ENCODE measurements at places on chromosomes 3 and 15. TPM values are rescaled to one million over a fixed set of nuclear protein-coding genes. Genes with fewer than 3 reads are reported as not detected.

The CHDH gene
- total RNA-seq, result 10.6 TPM

GRCh38 chr15:77475001-77475400, 54.3 kb downstream of the HMG20A start:
- H3K27me3 ChIP-seq, result no peaks in the 10 kb centered on the region
- H3K4me3 ChIP-seq, result no peak overlapping the region
- peak overlapping the region; percentile 78 for H3K27ac ChIP-seq
- peaks cover 41% of the 10 kb centered on the region for H3K4me1 ChIP-seq

- H3K27ac ChIP-seq, result no peak overlapping the region
- no peaks in the 10 kb centered on the region for H3K27me3 ChIP-seq
- H3K4me1 ChIP-seq, result no peaks in the 10 kb centered on the region
- no peak overlapping the region for H3K4me3 ChIP-seq
Observed at GRCh38 chr3:153528473-153528872, 366.4 kb downstream of the RAP2B start.

GRCh38 chr3:144403040-144403457, 431.4 kb downstream of the DIPK2A start:
- no peaks in the 10 kb centered on the region for H3K27me3 ChIP-seq
- no peaks in the 10 kb centered on the region for H3K4me1 ChIP-seq
- DNase-seq, result no peak
- no peak overlapping the region for H3K27ac ChIP-seq

DNA sequence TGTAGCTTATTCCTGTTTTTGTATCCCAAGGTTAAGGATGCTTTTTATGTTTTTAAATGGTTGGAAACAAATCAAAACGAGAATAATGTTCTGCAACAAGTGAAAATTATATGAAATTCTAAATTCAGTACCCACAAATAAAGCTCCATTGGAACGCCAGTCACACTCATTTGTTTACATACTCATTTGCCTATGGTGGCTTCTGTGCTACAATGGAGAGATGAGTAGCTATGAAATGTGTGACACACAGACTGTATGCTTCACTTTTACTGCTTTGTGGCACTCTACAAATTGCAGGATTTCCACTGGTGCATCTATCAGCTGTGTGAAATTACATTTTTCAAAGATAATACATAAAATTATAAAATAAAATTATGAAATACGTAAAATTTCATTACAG, 112.2 kb upstream of the TSPAN3 start:
- H3K4me3 ChIP-seq, result no peak overlapping the region
- peaks cover 10% of the 10 kb centered on the region for H3K36me3 ChIP-seq
- no peaks in the 10 kb centered on the region for H3K27me3 ChIP-seq
- no peaks in the 10 kb centered on the region for H3K4me1 ChIP-seq
- DNase-seq, result no peak

DNA sequence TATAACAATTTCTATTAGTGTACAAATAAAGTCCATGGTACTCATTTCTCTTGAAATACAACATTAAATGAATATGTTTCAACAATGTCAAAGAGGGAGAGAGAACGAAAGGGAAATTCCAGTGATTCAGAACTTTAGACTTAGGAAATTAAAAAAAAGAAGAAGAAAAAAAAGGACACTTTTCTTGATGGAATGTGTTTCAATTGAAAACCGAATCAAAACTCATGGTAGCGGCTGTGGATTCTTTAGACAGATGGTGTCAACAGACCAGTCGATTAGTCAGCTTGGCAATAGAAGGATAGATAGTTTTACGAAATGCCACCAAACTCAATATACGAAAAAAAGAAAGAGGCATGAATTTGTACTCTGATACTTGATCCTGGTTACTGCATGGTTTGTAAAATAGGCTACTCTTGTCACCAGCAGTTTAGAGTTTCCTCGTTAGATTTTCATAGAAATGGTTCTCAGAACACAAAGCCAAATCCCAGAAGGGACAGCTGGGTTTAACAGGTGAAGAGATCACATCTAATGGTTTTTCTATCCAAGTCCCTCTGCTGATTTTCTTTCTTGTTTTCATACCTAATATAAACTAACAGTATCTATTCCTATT, 793.5 kb downstream of the ROBO1 start:
- no peaks in the 10 kb centered on the region for H3K27me3 ChIP-seq
- DNase-seq, result no peak
- H3K4me3 ChIP-seq, result no peak overlapping the region

The BCHE gene
- 1.7 TPM for total RNA-seq

The CPNE9 gene
- total RNA-seq, result 6.0 TPM

DNA sequence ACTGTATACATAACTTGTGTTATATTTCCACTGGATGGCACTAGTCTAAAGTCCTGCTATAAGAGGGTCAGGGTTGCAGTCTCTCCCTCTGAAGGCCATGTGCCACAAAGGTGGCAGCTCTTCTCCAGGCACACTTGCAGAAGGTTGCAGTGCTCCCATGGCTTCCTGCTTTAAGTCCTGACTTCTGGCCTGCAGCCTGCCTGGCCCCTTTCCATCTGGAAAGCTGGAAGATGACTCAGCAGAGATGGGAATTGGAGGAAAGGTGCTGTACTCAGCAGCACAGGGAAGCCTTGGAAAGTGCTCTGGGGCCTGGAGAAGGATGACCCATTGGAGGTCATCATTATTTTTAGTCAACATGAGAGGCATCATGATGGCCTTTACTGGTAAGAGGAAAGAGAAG, 40.9 kb upstream of the MRPL3 start:
- no peak overlapping the region for H3K27ac ChIP-seq
- no peaks in the 10 kb centered on the region for H3K4me1 ChIP-seq
- H3K4me3 ChIP-seq, result no peak overlapping the region

DNA sequence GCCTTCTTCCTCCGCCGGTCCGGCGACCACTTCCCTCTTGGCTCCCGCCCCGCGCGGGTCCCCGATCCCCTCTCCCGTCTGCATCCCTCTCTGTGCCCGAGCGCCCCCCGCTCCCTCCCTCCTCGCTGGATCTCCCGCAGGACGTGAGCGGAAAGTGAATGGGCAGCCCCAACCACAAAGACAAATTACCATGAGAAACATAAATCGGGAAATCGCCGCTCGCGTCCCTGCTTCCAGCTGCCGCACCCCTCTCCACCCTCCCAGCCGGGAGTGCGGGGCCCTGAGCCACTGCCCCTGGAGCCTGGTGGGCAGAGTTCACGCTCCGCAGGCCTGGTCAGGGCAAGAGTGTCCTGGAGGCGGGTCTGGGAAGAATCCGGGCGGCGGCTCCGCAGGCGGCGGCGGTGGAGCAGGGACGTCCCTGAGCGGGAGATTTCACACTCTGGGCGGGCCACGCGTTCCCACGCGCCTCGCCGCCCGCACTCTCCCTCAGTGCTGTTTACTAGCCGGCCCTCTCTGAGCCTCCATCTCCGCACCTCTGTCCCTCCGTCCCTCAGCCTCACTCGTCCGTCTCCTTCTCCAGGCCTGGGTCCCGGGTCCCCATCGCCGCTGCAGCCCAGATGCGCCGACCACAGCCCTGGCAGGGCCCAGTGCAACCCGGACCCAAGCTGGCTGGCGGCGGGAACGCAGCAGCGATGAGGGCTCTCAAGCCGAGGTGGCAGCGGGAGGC, 835 bp downstream of the SEMA5B start:
- peaks cover 48% of the 10 kb centered on the region for H3K4me1 ChIP-seq
- H3K36me3 ChIP-seq, result peaks cover 3% of the 10 kb centered on the region
- DNase-seq, result peak; percentile 78

GRCh38 chr15:79680720-79681119, 216.1 kb downstream of the MTHFS start:
- H3K36me3 ChIP-seq, result no peaks in the 10 kb centered on the region
- H3K27me3 ChIP-seq, result no peaks in the 10 kb centered on the region
- peaks cover 28% of the 10 kb centered on the region for H3K4me1 ChIP-seq
- no peak for DNase-seq
- no peak overlapping the region for H3K4me3 ChIP-seq

DNA sequence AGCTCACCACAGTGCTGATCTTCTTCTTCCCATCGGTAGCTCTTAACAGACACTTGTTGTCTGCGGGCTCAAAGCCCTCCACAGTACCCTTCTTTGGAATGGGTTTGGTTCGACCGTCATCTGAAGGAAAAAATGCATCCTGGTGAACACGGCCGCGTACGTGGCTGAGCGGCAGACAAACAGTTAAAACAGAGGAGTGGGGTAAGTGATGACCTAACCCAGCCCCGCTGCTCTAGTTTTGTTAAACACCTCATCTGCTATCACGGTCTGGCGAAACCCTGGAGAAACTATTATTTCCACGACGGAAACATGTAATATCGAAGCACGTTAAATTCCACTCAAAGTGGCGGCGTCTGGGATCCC, 725 bp downstream of the SRP14 start:
- peak overlapping the region; percentile 90 for H3K4me3 ChIP-seq
- peaks cover 33% of the 10 kb centered on the region for H3K36me3 ChIP-seq
- DNase-seq, result no peak
- peak overlapping the region; percentile 96 for H3K27ac ChIP-seq
- H3K4me1 ChIP-seq, result peaks cover 20% of the 10 kb centered on the region
- no peaks in the 10 kb centered on the region for H3K27me3 ChIP-seq

- H3K27ac ChIP-seq, result no peak overlapping the region
- H3K27me3 ChIP-seq, result no peaks in the 10 kb centered on the region
- no peak for DNase-seq
Observed at GRCh38 chr3:127699416-127700300, 26.9 kb downstream of the ABTB1 start.

DNA sequence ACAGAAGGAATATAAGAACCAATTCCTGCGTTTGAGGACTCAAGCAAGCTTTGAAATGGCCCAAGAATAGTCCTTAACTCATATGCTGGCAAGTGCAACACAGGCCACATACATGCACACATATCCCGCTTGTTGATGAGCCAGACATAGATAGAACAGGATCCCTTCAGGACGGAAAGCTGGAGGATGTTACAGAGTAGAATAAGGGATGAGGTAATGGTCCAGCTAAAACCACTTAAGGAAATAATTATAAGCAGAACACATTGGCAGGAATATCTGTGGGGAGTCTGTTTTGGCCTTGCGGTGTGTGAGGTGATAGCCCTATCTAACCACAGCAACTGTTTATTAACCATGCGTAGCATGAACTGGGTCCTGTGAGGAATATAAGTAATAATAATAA, 25.0 kb downstream of the SCG3 start:
- no peaks in the 10 kb centered on the region for H3K4me1 ChIP-seq
- DNase-seq, result no peak
- H3K4me3 ChIP-seq, result no peak overlapping the region
- peaks cover 6% of the 10 kb centered on the region for H3K36me3 ChIP-seq

- H3K27me3 ChIP-seq, result no peaks in the 10 kb centered on the region
- DNase-seq, result no peak
- H3K36me3 ChIP-seq, result no peaks in the 10 kb centered on the region
- H3K4me3 ChIP-seq, result no peak overlapping the region
Observed at GRCh38 chr3:119613872-119614271, 16.2 kb downstream of the PLA1A start.

GRCh38 chr15:92392462-92392861, 1.2 kb upstream of the ST8SIA2 start:
- H3K27me3 ChIP-seq, result peaks cover 70% of the 10 kb centered on the region
- peak overlapping the region; percentile 80 for H3K4me3 ChIP-seq
- DNase-seq, result peak; percentile 48
- H3K4me1 ChIP-seq, result peaks cover 27% of the 10 kb centered on the region

GRCh38 chr3:15269091-15269989, 63.0 kb downstream of the SH3BP5 start:
- H3K27me3 ChIP-seq, result no peaks in the 10 kb centered on the region
- H3K4me1 ChIP-seq, result no peaks in the 10 kb centered on the region
- H3K27ac ChIP-seq, result peak overlapping the region; percentile 49
- no peak for DNase-seq
- no peak overlapping the region for H3K4me3 ChIP-seq

The ADAMTS9 gene
- total RNA-seq, result 2.6 TPM

The LRRN1 gene
- 121 TPM for total RNA-seq

DNA sequence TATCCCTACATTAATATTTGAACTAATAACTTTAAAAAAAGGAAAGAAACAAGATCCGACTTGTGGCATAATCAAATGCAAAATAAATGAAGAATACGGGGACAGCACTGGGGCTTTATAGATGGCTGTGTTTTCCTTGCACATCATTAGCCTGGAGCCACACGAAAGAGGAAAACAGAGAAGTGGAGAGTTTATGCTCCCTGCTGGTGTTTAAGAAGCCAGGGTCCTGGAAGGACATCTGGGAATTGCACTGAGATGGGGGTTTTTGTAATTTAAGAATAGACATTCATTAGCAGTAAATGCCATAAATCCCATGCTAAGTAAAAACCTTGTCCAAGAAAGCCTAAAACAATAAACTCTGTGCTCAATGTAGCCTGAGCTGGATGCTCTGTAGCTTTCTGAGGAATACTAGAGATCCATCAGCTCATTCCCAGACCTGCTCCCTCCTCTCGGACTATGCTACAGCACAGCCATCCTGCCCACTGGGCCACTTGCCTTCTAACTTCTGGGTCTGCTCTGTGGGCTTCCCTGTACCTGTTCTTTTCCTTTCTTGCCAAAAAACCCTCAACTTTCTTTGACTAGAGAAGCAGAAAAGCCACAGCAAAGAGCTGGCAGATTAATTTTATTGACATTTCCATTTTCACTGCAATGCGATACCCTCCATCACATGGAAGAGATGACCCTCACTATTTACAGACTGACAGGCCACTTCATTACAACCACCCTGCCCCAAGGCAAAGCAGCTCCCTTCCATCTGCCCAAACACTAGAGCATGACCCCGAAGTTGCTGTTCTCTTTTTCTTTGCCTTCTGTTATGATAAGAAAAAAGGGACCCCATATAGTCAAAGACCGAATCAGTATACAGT, 62.3 kb downstream of the MEIS2 start:
- no peaks in the 10 kb centered on the region for H3K27me3 ChIP-seq
- H3K27ac ChIP-seq, result no peak overlapping the region
- H3K4me3 ChIP-seq, result no peak overlapping the region
- peaks cover 27% of the 10 kb centered on the region for H3K4me1 ChIP-seq
- no peaks in the 10 kb centered on the region for H3K36me3 ChIP-seq

DNA sequence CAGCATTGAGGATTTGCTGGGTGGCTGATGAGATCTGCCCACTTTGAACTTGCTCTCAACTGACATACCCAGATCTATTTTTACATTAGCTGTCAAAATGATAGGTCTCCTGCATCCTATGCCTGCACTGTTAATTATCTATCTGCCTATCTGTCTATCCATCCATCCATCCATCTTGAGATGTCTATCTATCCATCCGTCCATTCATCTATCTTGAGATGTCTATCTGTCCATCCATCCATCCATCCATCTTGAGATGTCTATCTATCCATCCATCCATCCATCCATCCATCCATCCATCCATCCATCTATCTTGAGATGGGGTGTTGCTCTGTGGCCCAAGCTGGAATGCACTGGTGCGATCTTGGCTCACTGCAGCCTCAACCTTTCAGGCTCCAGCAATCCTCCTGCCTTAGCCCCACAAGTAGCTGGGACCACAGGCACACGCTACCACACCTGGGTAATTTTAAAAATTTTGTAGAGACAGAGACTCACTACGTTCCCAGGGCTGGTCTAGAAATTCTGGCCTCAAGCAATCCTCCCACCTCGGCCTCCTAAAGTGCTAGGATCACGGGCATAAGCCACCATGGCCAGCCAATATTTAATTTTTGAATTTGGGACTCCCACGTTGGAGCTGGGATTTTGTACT, 159.4 kb upstream of the NSMCE3 start:
- peaks cover 13% of the 10 kb centered on the region for H3K4me1 ChIP-seq
- H3K36me3 ChIP-seq, result peaks cover 10% of the 10 kb centered on the region
- H3K4me3 ChIP-seq, result no peak overlapping the region
- no peaks in the 10 kb centered on the region for H3K27me3 ChIP-seq
- H3K27ac ChIP-seq, result no peak overlapping the region

The DAZL gene
- total RNA-seq, result 4.3 TPM
